ENCODE measurements at places on chromosomes 12 and 14.

DNA sequence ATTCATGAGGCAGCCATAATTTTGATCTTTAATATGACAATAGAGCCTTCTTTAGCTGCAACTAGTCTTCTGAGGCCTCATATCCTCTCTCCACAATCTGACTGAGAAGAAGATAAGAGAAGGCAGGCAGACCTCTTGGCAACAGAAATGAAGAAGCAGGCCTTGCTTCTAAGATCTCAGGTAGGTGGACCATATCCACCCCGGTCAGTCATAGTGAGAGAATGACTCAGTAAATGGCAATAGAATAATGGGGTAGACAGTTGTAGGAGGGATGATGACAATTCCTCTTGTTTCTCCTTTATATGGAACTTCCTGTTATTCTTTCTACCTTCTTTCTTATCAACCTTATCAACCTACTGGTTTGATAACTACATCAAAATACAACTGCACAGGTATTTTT, 246.7 kb upstream of the G2E3 start:
- no peak for DNase-seq

DNA sequence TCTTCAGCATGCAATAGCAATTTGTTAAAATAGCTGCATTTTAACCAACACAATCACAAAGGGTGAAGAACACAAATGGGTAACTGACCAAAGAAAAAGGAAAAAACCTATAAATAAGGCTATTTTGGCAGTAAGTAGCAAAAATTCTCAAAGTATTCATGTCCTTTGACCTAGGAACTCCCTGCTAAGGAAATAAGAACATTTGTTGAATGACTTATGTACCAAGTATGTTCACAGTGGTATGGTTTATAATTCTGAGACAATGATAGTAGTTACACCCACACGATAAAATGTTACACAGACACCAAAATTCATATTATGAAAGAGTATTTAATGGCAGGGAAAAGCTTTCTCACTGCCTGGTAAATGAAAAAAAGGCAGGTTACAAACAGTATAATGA, 16.9 kb downstream of the CCDC88C start:
- DNase-seq: no peak

- no peak for DNase-seq
These were observed 166.9 kb upstream of the CCND2 start for GRCh38 chr12:4106621-4107020.

DNA sequence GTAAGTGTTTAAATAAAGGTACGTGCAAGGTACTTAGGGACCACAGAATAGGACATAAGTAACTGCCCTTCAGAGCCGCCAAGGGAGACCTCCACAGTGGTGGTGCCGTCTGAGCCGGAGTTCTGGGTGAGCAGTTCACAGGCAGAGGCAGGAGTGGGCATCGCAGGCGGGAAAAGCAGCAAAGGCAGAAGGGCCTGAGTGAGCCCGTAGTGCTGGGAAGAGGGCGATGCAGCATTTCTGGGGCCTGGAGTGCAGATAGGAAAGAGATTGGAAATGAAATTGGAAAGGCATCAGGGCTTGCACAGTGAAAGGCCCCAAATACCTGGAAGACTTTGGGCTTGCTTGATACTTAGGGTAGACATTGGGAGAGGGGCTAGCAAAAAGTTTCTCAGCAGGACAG, 32.9 kb downstream of the EVL start:
- no peak for DNase-seq

DNA sequence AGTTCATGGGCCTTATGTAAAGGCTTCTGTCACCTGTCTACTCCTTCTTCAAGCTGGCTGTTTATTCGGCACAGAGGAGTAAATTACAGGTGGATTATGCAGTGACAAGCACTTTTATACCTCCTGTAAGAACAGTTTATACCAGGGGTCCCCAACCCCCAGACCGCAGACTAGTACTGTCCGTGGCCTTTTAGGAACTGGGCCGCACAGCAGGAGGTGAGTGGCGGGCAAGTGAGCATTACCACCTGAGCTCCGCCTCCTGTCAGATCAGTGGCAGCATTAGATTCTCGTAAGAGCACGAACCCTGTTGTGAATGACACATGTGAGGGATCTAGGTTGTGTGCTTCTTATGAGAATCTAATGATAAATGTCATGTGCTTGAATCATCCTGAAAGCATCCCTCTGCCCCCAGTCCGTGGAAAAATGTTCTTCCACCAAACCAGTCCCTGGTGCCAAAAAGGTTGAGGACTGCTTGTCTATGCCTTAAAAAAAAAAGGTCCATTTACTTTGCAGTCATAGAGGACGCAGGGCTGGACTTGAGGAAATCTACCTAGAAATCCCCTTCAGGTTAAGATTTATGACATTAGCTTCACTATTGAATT, 78.8 kb downstream of the ETV6 start:
- peak; percentile 61 for DNase-seq

DNA sequence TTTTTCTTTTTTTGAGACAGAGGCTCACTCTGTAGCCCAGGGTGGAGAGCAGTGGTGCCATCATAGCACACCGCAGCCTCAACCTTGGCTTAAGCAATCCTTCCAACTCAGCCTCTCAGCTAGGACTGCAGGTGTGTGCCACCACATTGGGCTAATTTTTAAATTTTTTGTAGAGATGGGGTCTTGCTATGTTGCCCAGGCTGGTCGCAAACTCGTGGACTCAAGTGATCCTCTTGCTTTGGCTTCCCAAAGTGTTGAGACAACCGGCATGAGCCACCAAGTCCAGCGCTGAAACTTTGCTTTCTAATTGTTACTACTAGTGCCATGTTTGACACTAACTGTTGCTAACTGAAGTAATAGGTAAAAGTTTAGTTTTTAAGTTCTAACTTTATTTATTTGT, 8.0 kb downstream of the RNF10 start:
- DNase-seq: no peak

GRCh38 chr12:130644146-130644545, 72.0 kb downstream of the RIMBP2 start:
- no peak for DNase-seq

- no peak for DNase-seq
These were observed 41.7 kb downstream of the MIA2 start for GRCh38 chr14:39275395-39275794.

DNA sequence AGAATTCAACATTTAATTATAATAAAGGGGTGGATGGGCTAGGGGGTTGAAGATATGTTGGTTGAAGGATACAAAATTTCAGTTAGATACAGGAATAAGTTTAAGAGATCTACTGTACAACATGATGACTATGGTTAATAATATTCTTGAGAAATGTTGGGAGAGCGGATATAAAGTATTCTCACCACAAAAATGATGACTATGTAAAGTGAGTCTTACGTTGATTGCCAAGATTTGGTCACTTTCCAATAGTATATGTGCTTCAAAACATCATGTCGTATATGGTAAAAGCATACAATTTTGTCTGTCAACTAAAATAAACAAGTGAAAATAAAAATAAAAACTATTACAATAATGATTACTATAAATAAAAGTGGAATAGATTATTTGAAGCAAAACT, 802.0 kb downstream of the C12orf50 start:
- DNase-seq: peak; percentile 65

DNA sequence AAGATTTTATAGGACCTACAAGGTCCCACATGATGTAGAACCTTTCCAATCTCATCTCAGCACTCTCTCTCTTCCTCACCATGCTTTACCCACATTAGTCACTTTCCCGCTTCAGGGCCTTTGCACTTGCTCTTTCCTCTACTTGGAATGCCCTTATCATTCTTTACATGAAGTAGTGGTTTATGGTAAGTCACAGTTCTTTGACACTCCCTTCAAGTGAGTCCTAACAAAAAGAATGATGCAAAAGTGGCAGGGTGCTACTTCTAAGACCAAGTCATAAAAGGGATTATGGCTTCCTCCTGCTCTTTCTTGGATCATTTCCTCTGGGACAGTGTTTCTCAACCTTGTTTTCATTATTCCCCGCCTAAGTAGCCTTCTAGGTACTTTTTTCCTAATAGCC, 13.1 kb downstream of the TMBIM4 start:
- no peak for DNase-seq

DNA sequence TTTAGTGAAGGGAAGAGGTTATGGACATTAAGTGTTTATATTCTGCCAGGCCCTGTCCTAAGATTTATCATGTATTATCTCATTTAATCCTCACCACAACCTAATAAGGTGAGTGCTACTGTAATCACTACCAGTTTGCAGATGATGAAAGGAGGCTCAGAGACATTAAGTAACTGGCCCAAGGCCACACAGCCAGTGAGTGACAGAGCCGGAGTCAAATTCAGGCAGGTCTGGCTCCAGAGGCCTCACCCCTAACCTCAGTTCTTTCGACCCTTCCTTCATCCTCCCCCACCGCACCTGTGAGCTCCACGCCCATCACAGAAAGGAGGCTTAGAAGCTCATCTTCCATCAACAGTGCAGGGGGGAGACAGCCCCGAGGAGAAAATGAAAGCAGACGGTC, 197.3 kb downstream of the RBM19 start:
- DNase-seq: no peak

DNA sequence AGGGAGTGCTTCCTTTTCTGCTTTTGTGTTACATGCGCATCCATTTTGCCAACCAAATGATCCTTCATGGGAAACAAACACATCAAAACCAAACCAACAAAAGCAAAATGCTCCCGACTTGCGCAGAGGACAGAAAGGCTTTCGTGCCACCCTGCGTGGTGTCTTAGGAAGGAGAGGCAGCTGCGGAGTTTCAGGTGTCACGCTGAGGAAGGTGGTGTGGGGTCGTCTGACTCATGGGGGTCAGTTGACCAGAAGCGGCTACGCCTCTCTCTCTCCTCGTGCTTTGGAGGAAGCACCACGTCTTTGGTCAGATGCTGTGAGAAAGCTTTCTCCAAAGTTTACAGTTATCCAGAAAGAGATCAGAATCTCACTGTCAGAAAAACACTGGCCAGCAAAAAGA, 7.9 kb downstream of the EMP1 start:
- DNase-seq: no peak

GRCh38 chr14:76653875-76654572, 107.2 kb upstream of the VASH1 start:
- DNase-seq: no peak

DNA sequence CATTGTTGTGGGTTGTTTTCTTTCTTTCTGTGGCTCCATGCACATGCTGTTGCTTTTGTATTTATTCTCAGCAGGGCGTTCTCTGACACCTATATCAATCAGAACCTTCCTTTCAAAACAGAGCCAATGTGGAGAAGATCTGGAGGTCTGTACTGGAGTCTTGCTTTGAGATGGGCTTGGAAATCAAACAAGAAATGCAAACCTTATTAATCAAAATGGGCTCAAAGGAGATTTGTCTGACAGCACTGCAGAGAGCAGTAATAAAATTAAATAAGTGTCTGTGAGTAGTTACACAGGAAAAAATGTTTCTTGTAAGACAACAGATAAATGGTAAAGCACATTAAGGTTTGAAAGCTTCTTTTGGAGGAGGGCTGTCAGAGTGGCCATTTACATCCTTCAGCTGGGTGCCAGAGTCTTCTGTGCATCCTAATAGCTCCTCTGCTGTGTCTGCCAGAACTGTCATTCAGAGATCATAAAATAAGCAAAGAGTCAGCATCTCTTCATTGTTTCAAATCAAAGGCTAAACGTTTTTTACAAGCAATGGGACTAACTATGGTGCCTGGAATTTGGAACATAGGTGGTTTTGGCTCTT, 414.3 kb downstream of the NAV3 start:
- DNase-seq: no peak

GRCh38 chr12:2633825-2634200, 161.0 kb upstream of the FKBP4 start:
- DNase-seq: no peak

DNA sequence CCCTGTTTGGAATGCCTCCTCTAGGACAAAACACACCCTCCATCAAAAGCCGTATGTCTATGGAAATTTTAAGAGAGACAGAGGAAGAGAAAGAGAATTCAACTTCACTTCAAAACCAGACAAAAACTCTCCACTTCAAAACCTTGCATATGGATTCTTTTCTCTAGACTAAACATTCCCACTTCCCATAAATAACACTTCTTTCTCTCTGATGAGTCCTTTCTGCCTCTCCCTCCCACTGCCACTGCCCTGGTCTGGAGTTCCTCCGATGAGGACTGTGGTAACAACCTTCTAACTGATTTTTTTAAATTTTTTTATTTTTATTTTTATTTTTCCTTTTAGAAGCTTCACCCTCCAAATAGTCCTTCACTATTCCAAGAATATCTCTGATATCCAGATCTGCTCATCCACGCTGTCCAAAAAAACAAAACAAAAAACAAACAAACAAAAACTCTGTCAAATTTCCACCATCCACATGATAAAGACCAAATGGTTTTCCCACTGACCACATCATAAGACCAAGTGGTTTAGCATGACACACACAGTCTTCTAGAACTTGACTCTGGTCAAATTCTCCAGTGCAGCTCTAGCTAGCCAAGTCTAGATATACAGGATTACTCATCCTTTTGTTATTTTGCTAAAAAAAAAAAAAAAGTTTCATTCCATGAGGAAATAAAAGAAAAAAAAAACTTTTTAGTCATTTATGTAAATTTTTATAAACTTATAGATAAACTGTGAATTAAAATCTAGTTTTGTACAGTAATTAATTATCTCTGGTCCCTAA, 256.0 kb downstream of the PPFIA2 start:
- DNase-seq: peak; percentile 82

- no peak for DNase-seq
These were observed 11.9 kb upstream of the ATP5F1B start for GRCh38 chr12:56657416-56658379.

DNA sequence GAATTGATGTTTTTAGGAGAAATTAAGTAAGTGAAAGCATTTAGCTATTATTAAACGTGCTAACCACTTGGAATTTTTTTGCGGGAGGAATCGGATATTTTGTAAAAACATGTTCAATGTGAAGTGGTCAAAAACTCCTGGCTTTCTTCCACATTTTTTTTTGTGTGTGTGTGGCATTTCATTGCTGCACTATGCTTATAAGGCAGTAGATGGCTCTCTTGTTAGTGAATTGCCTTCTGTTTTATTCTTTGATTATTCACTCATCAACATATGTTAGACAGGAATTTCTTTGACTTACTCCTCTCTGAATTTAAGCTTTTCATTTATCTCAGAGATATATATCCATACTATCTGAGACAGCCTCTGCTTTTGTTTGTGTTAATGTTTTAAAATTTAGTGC, 71.3 kb downstream of the DERA start:
- peak; percentile 74 for DNase-seq

DNA sequence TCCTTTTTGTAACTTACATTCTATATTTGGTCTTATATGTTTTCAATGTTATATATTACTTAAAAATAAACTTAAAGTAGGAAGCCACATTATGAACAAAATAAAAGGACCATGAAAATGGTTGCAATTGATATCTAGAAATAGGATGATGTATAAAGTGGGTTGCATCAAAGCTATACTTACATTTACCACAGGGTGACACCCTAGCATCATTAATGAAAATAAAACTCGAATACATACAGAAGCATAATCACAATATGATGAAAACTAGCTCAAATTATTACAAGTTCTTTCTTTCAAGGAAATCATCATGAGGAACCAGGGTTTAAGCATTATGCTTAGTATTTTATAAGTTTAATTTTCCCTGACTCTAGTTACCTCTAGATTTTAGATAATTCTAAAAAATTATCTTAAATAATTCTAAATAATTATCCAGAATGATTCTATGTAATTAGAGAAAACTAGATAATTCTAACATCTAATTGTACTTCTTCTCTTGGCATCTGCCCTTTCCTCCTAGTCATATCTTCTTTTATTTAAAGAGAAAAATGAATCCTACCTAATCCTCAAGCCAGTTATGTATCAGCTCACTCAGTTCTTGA, 31.2 kb downstream of the TAS2R7 start:
- DNase-seq: peak; percentile 49
